ENCODE measurements at places on chromosomes 2 and 18. TPM values are rescaled to one million over a fixed set of nuclear protein-coding genes. Genes with fewer than 3 reads are reported as not detected.

The TMEM182 gene
- total RNA-seq = 0.68 TPM

The NDUFV2 gene
- total RNA-seq = 106 TPM

The ST8SIA5 gene
- total RNA-seq = under 0.01 TPM

The SPP2 gene
- not detected for total RNA-seq

The VWC2L gene
- total RNA-seq = under 0.01 TPM

The SULT1C2 gene
- total RNA-seq = not detected

The SERPINB10 gene
- total RNA-seq = 0.13 TPM

The STARD6 gene
- 0.53 TPM for total RNA-seq

The EPB41L5 gene
- total RNA-seq = 3.4 TPM

The ANKRD30B gene
- not detected for total RNA-seq

The CABLES1 gene
- 19.0 TPM for total RNA-seq

The TMEM37 gene
- 0.13 TPM for total RNA-seq

The ALK gene
- not detected for total RNA-seq

The UGT1A6 gene
- total RNA-seq = not detected

Measured in aortic smooth muscle cell (primary cell).